IMR-90 (cell line): ENCODE measurements at places on chromosomes 13 and 19. TPM values are rescaled to one million over a fixed set of nuclear protein-coding genes. Genes with fewer than 3 reads are reported as not detected.
A peak's percentile ranks its signal among the peaks of the same experiment; 100 is the strongest.

DNA sequence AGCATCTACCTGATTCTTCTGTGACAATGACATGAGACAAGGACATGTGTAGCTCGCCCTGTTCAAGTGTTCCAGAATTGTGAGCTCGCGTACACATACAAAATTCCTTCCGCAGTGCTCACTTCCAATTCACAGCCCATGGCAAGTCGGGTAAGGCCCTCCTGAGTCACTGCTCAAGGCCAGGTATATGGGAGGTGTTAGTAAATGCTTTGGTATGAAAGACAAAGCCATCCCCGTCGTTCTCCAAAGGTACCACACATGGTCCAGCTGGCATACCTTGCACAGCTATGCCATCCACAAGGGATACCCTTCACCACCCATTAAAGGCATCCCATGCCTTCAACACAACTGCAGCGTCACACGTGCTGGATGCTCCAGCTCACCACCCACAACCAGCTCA, 4.4 kb upstream of the ELL start:
- DNase-seq = no peak

- DNase-seq = peak; percentile 51
These were observed 4.3 kb downstream of the PIN1 start for GRCh38 chr19:9839415-9839814.

DNA sequence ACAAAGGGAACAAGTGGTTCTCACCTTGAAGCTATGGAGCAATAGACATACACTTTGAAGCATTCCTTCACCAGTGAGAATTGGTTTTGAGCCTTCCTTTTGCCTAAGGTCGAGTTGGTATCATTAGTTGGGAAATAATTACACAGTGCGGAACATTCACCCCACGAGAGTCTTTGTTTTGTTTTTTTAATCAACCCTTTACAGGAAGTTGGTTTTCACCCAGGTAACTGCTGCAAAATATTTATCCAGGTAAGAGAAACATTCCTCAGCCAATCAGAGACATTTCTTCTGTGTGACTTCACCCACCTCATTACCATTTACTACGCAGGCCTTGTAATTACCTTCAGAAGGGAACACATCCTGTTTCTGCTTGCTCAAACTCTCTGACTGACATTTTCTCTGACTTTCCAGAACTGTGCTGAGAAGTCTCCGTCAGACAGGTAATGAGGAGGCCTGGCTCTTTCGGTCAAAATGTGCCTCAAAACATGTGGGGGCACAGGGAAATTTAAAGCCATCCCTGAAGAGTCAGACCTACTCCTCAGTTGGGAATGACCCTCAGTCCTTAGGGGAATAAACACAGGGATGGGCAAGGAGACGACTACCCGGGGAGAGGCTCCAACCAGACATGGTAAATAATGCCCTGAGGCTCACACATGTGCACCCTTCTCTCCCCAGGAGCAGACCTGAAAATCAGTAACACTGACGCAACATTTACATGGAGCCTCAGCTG, 22.7 kb upstream of the SERP2 start:
- DNase-seq = no peak

PRR12 gene
- total RNA-seq = 0.28 and 0.36 TPM in 2 replicates

DNA sequence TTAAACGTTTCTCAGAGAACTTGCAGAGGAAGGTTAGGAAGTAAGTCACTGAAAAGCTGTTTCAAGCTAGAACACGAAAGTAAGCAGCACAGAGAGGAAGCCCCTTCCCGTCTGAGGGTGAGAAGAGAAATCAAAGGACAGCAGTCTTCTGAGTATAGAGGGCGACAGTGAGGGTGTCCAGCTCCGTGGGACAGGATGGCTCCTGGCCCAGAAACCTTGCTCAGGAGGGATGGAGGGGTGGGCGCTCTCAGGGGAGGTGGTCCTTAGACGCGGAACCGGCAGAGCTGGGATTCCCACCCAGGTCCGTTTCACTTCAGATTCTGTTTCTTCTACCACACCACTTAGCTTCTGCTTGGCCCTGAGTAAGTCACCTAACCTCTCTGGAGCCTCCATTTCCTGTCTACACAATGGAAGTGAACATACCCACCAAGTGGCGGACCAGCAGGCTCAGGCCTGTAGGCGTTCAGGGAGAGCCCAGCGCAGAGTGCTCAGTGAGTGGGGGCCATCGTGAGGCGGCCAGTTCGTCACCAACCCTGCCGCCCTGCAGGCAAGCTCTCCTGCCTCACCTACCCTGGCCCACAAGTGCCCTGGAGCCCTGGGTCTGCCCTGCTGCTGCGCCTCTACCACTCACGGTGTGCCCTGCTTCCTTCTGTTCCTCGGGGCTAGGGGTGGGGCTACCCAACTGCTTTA, 5.5 kb upstream of the RSPH6A start:
- DNase-seq = no peak

TMEM38A gene
- 1.4 and 2.0 TPM in 2 replicates for total RNA-seq

DNA sequence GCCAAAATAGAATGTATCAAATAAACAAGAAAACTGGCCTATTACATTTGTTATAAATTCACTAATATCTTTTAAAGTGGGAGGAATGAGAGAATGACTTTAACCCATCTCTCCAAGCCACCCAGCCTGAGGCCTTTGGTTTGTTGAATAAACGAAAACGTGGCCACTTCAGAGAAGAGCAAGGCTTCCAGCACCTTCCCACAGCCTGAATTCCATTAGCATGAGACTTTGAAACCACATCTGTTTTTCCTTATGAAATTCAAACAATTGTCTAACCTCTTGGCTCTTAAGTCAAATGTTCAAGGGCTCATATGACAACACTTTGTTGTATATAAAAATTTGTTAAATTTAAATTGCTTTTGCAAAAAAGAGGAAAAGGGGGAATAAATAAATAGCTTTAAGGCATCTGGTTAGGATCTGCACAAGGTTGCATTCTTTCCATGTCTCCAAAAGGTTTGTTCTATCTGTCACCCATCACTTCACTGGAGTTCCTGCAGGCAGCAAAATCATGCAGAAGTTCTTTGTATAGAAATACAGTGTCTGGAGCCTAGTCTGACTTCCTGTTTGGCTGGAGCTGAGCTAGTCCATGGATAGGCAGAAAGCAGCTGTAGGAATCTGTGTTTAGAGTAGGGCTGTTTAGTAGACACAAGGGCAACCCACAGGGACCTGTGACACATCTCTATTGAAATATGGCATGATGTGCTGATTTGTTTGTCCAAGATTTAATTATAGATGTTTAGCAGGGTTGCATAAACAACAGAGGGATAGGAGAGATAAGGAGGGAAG, 502.3 kb downstream of the KCTD12 start:
- DNase-seq = peak; percentile 94

DNA sequence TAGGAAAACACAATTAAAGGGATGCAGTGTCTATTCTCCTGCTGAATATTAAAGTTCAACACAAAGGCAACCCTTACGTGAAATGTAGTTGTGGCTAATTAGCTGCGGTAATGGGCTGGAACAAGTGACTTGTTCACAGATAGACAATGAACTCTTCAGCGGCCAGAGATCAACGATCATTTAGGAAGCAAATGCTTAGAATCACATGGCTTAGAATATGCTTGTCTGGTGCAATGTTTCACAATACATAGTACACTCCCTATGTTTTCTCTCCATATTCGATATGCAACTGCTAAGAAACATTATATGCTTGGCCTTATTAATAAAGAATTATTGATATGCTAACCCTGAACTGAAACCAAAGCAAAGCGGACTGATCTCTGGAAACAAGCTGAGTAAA, 25.7 kb upstream of the MTUS2 start:
- DNase-seq = no peak

LYL1 gene
- 0.28 and 0.36 TPM in 2 replicates for total RNA-seq

DNA sequence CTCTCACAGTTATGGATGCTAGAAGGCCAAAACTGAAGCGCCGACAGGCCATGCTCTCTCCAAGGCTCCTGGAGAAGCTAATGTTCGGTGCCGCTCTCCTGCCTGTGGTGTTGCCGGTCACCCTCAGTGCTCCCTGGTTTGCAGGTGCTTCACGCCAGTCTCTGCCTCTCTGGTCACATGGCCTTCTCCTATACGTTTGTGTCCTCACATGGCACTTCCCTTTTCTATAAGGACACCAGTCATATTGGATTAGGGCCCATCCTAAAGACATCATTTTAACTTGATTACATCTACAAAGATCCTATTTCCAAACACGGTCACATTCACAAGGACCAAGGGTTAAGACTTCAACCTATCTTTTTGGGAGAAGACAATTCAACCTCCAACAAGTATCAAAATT, 671.3 kb upstream of the ARGLU1 start:
- DNase-seq = no peak

DNA sequence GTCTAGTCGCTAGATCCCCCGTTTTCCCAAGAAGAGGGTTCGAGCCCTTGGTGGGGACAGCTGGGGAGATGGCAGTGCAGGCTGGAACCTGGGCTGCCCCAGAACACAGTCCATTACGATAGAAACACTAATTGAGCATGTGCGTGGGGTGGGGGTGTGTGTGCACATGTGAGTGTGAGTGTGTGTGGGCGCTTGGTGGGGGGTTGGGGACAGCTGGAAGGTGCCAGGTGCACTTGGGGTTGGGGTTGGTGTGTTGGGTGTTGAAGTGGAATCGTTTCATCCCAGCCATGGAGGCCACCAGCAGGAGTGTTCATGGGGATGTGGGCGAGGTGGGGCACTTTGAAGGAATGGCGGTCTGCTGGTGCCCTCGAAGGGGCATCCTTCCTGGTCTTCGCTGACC, 18.1 kb upstream of the NPAS1 start:
- no peak for DNase-seq

PCSK4 gene
- 0.56 and 0.72 TPM in 2 replicates for total RNA-seq

- peak; percentile 73 for DNase-seq
These were observed 161.4 kb downstream of the EFNB2 start for GRCh38 chr13:106373989-106374572.

ZFP14 gene
- 2.0 and 2.2 TPM in 2 replicates for total RNA-seq

CATSPERD gene
- not detected in 2 replicates for total RNA-seq

GRCh38 chr13:33328701-33329100, 43.1 kb upstream of the STARD13 start:
- no peak for DNase-seq

VSIG10L gene
- under 0.01 and 0.18 TPM in 2 replicates for total RNA-seq
